ENCODE measurements at places on chromosomes 1 and 21.
A peak's percentile ranks its signal among the peaks of the same experiment; 100 is the strongest.

- no peak for DNase-seq
Observed at GRCh38 chr1:246182149-246182851, 324.8 kb downstream of the SMYD3 start.

DNA sequence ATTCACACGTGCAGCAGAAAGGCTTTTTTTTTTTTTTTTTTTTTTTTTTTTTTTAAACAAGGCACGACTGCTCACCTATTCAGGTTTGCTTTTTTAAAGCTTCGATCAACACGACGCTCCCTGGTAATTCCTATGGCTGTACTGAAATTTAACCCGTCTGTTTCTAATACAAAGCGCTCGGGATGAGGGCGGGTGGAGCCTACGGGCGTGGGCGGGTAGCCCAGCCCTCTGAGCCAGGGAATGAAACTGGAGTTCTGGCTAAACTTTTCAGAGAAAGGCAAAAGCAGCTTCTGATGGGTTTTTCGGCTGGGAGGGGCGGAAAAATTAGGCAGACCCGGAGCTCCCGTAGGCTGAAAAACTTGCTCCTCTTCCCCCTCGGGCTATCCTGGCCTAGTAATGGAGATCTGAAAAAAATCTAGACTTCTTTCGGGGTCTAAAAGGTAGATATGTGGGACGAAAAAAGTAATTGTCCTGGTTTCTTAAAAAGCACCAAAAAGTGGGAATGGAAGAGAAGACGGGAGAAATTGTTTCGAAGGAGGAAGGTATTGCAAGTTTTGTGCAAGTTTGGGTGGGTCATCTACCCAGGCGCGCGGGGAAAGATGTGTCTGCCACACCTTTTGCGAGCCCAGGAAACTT, 7.4 kb downstream of the NR5A2 start:
- no peak for DNase-seq

- no peak for DNase-seq
Observed at GRCh38 chr1:81802457-81802706, 1.6 kb downstream of the ADGRL2 start.

- DNase-seq: no peak
Observed at GRCh38 chr21:41251961-41252642, 64.5 kb upstream of the FAM3B start.

- DNase-seq: no peak
Observed at GRCh38 chr1:170126696-170127095, 19.1 kb upstream of the NTMT2 start.

DNA sequence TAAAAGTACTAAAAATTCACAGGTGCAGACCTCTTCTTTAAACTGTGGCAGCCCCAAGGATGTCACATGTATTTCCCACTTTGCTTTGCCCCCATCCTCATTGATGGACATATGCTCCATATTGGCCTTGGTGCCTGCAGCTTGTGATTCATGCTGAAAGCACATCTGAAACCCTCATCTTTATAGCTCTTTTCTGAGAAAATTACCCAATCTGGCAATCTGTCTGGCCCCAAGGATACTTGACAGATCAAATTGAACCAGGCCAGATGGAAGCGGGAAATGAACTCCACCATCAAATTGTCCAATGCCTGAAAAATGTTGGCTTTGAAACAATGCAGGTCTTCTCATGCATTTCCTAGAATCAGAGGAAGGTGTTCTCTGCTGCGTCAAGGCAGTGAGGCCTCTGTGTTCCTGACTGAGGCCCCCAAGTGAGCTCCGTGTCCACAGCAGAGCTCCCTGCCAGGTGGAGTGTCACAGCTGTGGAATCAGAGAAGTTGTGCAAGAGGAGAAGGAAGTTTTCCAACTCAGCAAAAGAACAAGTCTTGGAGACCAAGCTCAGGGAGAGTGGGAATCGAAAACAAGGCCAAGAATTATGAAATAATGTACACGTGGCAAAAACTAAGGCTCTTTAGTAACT, 323.7 kb downstream of the PLPP3 start:
- no peak for DNase-seq

GRCh38 chr1:218640173-218640572, 295.0 kb downstream of the TGFB2 start:
- DNase-seq: no peak

GRCh38 chr1:34113887-34114286, 51.1 kb downstream of the CSMD2 start:
- DNase-seq: no peak

- DNase-seq: no peak
Observed at GRCh38 chr1:81841795-81842194, 41.1 kb downstream of the ADGRL2 start.

DNA sequence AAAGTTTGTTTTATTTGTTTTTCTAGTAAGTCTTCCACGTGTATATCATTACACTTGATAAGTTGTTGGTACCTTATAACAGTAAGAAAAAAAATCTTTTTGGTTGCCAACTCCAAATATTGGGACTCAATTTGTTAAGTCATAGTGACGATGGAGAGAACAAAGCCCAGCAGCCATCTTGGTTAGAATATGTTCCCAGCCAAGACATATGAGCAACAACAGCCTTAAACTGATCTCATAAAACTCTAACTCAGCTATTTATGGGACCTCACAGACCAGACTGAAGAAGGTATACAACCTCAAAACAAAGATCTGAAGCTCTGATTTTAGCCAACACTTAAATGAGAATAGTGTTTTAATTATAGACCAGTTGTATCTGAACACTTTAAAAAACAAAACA, 281.3 kb downstream of the VAV3 start:
- no peak for DNase-seq

DNA sequence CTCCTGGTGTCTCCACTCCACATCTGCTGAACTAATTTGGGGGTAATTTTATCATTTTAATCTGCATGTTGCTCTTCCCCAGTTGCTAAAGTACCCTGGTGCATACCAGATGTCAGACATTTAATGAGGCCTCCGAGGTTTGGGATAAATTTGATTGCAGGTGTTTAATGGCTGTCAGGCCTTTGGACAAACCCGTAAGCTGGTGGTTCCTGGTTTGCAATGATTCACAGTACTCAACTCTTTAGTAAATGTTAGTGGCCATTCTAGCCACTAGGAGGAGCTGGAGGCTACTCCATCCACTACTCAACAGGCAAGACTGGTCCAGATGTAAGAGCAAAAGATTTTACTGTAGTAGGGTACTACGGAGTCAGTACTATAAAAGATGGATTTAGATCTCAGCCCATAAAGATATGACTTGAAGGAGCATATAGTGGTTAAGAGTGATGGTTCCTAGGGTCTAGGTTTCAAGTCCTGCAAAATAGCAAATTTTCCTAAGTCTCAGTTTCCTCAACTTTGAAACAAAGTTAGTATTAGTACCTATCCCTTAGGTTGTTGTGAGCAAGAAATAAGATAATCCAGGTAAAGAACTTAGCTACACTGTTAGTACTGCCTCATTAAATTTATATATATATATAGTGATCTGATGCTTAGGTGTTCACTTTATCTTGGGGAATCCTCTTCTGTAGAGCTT, 132.8 kb downstream of the SNX7 start:
- DNase-seq: peak; percentile 44

GRCh38 chr1:47682786-47683350, 245.0 kb downstream of the FOXD2 start:
- no peak for DNase-seq
